ENCODE measurements at places on chromosomes 7 and 10.

- DNase-seq: no peak
Measured at GRCh38 chr10:132229834-132230556, 43.2 kb downstream of the DPYSL4 start.

DNA sequence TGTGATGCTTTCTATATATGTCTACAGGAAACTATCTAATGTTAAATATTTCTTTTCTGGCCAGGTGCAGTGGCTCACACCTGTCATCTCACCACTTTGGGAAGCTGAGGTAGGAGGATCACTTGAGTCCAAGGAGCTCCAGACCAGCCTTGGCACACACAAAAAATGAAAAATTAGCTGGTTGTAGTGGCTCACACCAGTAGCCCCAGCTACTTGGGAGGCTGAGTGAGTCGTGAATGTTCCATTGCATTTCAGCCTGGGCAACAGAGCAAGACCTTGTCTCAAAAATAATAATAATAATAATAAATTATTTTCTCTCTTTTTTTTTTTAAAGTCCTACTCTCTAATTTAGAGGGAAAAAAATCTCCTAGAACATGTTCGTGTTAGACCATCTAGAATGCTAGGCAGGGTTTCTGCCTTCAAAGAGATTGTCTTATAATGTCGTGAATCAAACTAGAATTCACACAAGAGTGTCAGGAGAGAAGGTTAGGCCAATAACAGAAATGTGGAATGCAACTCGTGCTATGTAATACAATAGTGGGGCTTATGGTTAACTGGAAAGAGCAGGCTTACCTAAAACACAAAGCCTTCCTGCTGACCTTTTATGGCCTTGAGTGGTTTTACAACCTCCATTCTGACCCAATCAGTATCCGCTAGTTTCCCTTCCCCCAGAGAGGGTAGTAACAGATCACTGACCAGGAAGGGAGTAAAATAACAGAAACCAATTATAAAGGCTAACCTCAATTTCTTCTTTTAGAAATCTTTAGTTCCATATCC, 46.3 kb downstream of the MYOF start:
- DNase-seq: no peak

DNA sequence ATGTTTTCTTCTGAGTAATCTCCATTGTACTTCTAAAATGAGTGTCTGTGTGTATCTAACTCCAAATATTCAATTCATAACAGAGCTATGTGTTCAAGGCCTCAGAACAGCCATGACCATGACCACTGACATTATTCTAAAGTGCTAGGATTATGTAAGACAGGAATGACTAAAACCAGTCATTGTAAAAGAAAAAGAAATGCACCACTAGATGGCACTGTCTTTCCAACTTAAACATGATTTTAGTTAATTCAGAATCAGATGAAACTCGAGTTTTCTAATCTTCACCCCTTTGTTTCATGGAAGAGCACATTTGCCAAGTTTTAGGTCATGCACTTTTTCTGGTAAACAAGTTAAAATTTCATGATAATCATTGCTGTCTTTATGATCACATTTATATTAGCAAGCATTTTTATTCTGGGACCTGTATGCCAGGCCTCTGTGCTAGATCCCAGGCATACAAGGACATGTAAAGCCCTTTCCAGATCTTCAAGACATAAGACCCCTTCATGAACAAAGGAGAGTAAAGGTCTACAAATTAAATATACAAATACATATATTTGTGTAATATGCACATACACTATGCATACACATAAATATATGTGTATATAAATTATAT, 26.1 kb upstream of the RSU1 start:
- DNase-seq: no peak

- DNase-seq: no peak
Measured at GRCh38 chr10:5628451-5629302, 37.7 kb downstream of the ASB13 start.

DNA sequence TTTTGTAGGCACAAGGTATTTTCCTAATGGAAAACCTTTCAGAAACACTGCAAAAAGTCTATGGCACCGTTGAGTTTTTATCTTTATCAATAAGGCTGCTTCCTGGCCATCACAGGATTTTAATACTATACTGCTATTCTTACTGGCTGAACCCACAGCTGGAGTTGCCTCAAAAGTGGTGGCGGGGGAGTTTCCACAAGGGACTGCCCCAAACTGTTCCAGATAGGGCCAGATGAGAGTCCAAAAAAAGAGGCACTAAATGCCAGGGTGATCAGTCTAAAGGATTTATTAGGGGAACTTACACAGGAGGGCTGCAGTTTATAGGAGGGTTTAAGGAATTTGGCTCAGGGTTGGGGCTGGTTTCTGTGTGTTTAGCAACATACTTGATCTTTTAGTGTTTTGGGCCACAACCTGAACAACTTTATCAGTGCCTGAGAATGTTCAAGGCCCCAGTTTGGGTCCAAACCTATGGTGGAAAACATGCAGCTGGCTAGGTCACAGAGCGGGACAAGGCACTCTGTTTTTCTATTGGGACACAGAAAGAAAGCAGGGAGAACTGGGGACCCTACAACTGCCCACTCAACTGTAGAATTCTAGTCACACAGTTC, 41.4 kb downstream of the STAM start:
- no peak for DNase-seq

DNA sequence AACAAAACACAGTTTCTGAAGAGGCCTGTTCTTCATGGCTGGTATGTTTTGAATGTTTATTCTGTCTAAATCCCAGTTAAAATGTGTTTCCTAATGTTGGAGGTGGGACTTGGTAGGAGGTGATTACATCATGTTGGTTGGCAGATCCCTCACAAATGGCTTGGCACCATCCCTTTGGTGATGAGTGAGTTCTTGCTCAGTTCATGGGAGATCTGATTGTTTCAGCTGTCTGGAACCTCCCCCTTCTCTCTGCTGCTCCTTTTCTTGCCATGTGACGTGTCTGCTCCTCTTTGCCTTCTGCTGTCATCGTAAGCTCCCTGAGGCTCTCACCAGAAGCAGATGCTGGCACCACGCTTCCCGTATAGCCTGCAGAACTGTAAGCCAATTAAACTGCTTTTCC, 383.6 kb upstream of the TPK1 start:
- DNase-seq: no peak

- DNase-seq: no peak
Measured at GRCh38 chr10:16304311-16304710, 132.5 kb upstream of the PTER start.

DNA sequence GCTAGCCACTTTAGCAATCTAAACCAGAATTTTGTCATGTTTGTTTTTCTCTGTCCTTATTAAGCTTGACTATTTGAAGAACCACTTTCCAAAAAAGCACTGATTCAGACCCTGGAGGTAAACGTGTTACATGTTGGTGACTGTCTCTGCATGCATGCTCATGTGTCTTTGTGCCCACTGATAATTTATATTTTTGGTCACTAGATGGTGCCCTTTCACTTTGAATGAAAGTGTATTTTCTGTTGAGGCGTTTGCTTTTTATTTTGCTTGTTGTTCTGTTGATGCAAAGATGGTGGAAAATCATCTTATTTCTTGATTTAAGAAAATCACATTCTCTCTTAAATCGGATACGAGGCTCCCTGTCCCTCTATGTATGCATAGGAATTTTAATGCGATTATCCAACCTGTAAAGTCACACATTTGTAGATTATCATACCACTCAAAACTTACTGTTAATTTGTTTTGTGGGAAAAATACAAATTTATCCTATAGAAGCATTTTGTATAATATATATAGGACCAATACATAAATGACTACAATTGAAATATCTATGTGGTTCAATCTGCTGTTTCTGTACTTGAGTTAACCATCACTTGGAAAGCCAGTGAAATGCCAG, 269.3 kb downstream of the BICC1 start:
- DNase-seq: peak; percentile 22

GRCh38 chr10:3014968-3015367, 52.4 kb upstream of the PFKP start:
- DNase-seq: no peak

DNA sequence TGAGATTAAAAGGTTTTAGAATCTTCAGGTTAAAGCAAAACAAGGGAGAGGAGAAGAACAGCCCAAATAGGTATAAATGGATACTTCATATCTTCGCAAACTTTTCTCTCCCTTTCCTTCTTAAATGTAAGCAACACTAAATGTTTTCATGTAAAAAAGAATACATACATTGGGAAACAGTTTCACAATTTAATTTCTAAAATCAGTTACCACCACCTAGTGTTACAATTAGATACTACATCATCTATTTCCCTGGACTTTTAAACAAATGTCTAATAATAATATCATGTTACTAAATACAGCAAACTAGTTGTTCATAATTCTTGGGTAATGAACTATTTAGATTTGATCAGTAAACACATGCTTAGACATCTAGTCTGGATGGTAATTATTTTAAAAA, 35.8 kb downstream of the MINDY3 start:
- DNase-seq: no peak

- no peak for DNase-seq
Measured at GRCh38 chr7:23852135-23852534, 142.1 kb downstream of the STK31 start.

GRCh38 chr7:138864667-138865066, 66.7 kb upstream of the ATP6V0A4 start:
- no peak for DNase-seq

DNA sequence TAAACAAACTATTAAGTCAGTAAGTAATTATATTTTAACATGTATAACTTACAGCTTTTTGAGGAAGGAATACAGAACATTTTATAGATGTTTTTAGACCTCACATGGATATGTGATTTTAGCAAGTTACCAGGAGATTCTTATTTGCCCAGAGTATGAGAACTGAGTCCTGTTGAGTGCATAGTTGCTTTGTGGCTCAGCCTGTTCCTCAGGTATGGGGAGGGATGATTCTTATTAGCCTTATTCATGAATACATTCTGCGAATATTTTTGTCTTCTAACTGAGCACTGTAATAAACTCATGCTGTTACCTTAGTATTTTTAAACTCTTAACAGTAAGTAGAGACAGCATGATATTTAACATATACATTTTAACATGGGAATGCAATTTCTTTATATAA, 17.9 kb downstream of the BTAF1 start:
- no peak for DNase-seq

GRCh38 chr7:42618651-42619360, 293.1 kb downstream of the C7orf25 start:
- no peak for DNase-seq

GRCh38 chr7:146956853-146957252, 840.3 kb downstream of the CNTNAP2 start:
- DNase-seq: no peak

- peak; percentile 4 for DNase-seq
Measured at GRCh38 chr7:23759671-23760391, 49.8 kb downstream of the STK31 start.

GRCh38 chr10:122878799-122879338, 512 bp downstream of the FAM24B start:
- DNase-seq: no peak

GRCh38 chr10:34528320-34528719, 286.8 kb downstream of the PARD3 start:
- no peak for DNase-seq

DNA sequence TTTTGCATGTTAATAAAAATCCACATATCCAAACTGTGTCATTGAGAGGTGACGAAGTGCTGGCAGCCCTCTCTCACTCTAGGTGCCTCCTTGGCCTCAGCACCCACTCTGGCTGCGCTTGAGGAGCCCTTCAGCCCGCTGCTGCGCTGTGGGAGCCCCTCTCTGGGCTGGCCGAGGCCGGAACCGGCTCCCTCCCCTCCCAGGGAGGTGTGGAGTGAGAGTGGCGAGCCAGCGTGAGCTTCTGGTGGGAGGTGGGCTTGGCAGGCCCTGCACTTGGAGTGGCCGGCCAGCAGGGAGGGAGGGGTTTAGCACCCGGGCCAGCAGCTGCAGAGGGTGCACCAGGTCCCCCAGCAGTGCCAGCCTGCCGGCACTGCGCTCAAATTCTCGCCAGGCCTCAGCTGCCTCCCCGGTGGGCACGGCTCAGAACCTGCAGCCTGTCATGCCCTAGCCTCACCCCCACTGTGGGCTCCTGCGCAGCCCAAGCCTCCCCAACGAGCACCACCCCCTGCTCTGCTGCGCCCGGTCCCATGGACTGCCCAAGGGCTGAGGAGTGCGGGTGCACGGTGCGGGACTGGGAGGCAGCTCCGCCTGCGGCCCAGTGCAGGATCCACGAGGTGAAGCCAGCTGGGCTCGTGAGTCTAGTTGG, 11.1 kb downstream of the YAE1 start:
- no peak for DNase-seq

- no peak for DNase-seq
Measured at GRCh38 chr10:80281784-80282765, 7.4 kb downstream of the MAT1A start.

DNA sequence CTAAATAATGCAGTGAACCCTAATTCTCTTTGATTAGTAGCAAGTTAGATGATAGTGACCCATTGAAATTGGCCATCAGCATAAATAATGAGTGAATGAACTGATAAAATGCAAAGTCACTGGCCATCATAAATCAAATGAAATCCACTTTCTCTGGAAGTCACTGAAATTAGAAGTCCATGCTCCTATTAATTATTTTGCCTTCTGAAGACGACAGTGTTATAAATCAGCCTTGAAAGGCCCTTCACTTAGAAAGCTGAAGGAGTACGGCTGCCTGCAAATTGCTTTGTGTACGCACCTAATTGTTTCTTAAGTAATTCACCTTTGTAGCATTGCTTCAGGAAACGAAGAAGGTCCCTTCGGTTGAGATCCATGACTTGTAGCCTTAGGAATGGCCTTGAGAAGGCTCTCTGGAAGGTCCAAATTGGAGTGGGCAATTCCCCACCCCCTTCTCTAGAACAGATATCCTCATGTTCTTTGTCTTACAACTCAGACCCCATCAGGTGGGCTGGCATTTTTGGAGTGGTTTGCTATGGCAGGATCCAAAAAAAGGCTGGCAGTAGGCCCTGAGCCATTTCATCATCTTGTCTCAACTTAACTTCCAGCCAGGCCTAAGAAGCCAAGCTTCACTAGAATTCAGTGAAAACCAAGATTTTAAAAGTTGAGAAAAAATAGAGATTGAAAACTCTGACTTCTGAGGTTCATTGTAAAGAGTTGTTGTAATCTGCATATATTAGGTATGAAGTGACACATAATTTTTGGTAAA, 420.3 kb downstream of the LRMDA start:
- DNase-seq: no peak

GRCh38 chr10:125775491-125776106, at the start of gene MMP21:
MMP21 (minus strand) TSS chr10:125775821; CDS start chr10:125775821, 0 bp downstream.
- no peak for DNase-seq

DNA sequence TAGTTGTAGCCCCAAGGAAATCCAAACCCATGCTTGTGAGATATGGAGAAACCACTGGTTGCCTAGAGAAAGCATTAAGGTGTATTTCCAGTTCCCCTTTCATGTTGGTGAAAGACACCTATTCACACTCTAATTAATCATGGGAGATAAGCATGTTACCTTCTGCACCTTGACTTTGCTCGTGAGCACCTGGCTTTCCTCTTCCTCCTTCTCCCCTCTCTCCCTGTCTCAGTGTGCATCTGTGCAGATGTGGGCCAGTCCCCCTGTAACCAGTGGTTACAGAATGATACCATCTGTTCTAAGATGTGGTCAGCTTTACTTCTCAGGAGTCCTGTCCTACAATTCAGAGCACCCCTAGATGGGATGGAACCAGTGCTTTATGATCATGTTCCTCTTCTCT, 160.6 kb downstream of the LCOR start:
- no peak for DNase-seq

- no peak for DNase-seq
Measured at GRCh38 chr10:974785-975074, 13.5 kb upstream of the GTPBP4 start.

GRCh38 chr7:13416544-13416943, 572.9 kb downstream of the ETV1 start:
- DNase-seq: no peak

Data from NCI-H1436 treated with DMSO at 0.1 percent for 48 hours (cell line).